NCI-H2029 (cell line): ENCODE measurements at places on chromosomes 11 and 22.

DNA sequence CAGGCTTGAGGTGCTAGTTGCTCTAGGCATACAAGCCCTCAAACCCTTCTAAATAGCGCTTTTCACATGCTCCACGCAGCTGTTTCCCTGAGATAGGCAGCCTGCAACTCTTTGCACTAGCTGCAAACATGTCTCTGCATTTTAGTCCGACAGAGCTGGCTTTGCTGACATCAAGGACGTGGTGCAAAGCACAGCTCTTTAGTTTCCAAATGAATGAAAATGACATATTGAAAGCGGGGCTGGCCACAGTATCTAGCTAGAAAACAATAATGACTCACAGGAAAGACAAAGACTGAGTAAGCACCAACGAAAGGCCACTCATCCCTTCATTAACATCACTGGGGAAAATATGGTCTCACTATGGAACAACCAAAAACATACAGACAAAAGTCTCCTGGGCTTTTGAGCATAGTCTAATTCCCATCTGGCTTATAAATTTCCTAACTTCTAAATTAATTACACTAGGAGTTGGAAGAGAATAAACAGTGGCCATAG, 15.3 kb upstream of the ZC3H12C start:
- DNase-seq, result no peak

GRCh38 chr11:96390488-96390792, 627 bp downstream of the JRKL start:
- no peak for DNase-seq

GRCh38 chr11:2668876-2669275, 30.9 kb downstream of the KCNQ1OT1 start:
- DNase-seq, result no peak

- no peak for DNase-seq
Observed at GRCh38 chr11:29495676-29496075, 521.2 kb downstream of the KCNA4 start.

- no peak for DNase-seq
Observed at GRCh38 chr11:68337399-68337835, 25.0 kb downstream of the LRP5 start.

DNA sequence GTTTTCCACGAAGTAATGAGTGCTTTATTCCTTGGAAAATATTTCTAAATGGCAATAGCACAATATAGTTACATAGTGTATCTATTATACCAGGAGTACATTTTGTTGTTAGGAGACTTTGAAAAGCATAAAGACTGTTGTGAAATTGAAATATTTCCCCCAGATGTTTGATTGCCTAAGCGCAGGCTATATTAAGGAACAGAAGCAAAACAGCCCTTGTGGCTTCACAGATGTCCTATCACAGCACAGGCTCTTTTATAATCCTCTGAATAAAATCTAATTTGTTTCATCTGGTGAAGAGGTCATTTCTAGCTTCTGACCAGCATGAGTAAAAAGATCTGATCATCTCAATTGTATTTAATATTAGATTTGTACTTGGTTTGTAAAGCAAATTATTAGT, 48.2 kb downstream of the BSX start:
- no peak for DNase-seq

DNA sequence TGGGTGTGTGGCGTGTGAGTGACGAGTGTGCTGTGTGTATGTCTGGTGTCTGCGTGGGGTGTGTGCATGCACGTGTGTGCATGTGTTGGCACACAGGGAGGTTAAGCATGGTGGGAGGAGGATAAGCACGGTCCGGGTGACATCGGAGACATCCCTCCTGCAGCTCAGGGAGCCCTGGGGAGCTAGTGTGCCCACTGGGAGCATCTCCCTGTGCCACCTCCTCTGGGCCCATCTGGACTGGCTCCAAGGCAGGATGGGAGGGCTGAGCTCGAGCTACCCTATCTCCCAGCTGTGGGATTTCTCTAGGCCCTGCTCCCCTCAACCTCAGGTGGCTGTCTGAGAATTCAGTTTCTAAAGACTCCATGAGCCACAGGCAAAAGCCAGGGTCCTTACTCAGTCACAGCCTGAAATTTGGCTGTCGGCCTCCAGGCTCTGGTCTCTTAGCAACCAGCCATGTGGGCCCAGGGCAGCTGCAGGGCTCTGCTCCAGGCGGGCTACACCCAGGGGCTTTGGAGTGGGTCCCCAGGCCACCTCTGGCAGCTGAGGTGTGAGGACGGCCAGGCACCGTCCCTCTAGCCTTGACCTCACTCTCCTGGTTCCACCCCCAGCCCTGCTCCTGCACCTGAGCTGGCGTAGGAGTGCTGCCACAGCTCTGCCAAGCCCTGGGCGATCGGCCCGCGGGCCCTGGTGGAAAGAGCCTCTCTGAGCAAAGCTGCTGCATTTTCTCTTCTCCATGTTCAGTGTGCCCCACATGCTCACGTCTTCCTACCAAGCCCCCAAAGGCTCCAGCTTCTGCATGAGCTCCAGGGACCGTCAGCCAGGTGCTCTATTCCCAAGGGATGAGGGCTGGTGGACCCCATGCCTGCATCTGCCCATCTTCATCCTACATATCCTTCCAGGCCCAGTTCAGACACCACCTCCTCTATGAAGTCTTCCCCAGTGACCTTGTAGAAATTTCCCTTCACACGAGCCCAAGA, 39.7 kb downstream of the RTL6 start:
- no peak for DNase-seq

DNA sequence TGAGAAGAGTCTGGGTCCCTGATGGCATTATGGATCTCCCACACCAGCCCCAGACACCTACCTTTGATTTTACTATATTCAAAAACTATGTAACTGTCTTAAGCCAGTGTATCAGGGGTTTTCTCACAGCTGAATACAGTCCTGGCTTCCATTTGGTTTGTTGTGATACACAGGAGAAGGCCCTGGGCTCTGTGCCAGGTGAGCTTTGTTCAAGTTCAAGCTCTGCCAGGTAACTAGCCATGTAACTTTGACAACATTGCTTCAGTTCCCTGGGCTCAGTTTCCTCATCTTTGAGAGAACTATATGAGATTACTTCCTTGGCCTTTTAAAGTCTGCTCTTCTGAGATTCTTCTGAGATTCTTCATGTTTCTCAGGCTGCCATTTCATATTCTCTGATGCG, 327.5 kb upstream of the TENM4 start:
- peak; percentile 2 for DNase-seq

- DNase-seq, result no peak
Observed at GRCh38 chr22:27718186-27719035, 83.1 kb downstream of the MN1 start.

GRCh38 chr11:112293614-112294013, 33.0 kb upstream of the PLET1 start:
- no peak for DNase-seq
